Naive thymus-derived CD4-positive, alpha-beta T cell (primary cell): ENCODE measurements at places on chromosomes 3 and 15. TPM values are rescaled to one million over a fixed set of nuclear protein-coding genes. Genes with fewer than 3 reads are reported as not detected.

- no peak overlapping the region for H3K4me3 ChIP-seq
- H3K27me3 ChIP-seq = no peaks in the 10 kb centered on the region
- H3K27ac ChIP-seq = no peak overlapping the region
Measured at GRCh38 chr3:31079689-31080088, 185.2 kb upstream of the GADL1 start.

DNA sequence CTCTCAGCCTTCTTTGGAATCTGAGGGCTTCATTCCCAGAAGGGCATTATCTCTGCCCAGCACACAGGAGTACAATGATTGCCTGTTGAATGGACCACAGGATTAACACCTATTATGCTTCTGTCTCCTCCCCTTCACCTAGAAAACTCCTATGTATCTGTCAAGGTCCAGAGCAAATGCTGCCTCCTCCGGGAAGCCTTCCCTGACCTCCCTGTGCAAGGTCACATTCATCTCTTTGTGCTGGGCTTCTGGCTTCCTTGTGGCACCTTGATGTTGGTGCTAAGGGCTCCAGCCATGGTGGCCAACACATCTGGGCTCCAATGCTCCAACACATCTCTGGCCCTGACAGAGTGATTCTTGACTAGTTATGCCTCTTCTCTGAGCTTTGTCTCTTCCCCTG lies 49.9 kb upstream of the ATP2B2 start:
- H3K36me3 ChIP-seq = no peaks in the 10 kb centered on the region
- no peak overlapping the region for H3K4me3 ChIP-seq
- no peak overlapping the region for H3K27ac ChIP-seq
- peaks cover 17% of the 10 kb centered on the region for H3K4me1 ChIP-seq
- no peaks in the 10 kb centered on the region for H3K27me3 ChIP-seq
- no peak for DNase-seq

- DNase-seq = no peak
- no peaks in the 10 kb centered on the region for H3K4me1 ChIP-seq
- no peaks in the 10 kb centered on the region for H3K27me3 ChIP-seq
Measured at GRCh38 chr3:121855555-121855954, 20.5 kb downstream of the EAF2 start.

- DNase-seq = no peak
- peaks cover 97% of the 10 kb centered on the region for H3K36me3 ChIP-seq
- no peaks in the 10 kb centered on the region for H3K27me3 ChIP-seq
- H3K4me3 ChIP-seq = no peak overlapping the region
Measured at GRCh38 chr3:129268396-129268795, 10.3 kb upstream of the HMCES start.

Gene SH3GL3
- not detected for total RNA-seq

DNA sequence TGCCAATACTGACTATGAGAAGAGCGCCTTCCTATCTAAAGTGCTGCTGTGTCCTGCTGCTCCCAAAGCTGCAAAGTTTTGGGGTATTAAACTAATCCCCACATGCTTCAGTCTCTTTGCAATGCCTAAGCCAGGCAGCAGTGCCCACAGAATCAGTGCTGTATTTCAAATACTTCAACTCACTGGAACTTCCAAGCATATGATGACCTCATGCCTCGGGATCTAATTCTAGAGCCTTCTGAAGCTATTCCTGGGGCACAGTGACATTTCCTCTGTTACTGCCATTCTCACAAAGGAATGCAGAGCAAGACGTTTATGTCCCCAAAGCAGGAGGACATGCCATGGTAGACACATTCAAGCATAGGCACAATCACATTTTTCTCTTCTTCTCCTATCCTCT lies 78.5 kb downstream of the CD200 start:
- no peak overlapping the region for H3K27ac ChIP-seq
- no peak for DNase-seq
- H3K4me3 ChIP-seq = no peak overlapping the region
- H3K4me1 ChIP-seq = no peaks in the 10 kb centered on the region
- no peaks in the 10 kb centered on the region for H3K27me3 ChIP-seq

Gene MAP1A
- 13.0 and 13.6 TPM in 2 replicates for total RNA-seq

DNA sequence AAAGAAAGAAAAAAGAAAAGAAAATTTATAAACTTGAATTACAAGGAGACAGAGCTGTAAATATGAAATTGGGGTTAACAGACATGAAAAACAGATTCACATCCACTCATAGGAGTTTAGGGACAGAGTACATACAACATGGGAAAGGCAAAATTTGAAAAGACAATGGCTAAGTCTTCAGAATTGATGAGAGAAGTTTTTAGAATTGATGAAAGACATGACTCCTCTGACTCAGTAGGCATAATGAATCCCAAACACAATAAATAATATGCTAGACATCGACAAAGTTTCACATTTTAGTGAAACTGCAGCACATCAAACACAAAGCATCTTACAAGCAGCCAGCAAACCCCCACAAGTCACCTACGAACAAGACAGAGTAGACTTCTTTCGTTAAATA lies 84.4 kb upstream of the MELTF start:
- no peak for DNase-seq
- no peaks in the 10 kb centered on the region for H3K36me3 ChIP-seq
- H3K27me3 ChIP-seq = no peaks in the 10 kb centered on the region
- no peak overlapping the region for H3K4me3 ChIP-seq

DNA sequence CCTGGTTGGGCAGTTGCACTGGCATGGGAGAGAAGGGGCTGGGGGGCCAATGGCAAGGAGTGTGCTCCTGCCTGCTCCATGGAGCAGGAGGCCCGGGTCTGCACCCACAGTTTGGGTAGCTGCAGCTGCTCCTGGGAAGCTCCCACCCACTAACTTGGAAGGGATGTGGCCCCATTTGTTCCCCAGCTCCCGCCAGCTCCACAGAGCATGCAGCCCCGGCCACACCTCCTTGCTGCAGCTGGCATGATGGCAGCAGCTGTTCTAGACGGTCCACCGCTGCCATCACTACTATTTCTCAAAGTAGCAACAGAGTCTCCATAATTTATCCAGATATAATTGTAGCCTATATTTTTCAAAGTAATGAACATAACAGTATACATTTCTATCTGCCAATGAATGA lies 65.8 kb downstream of the PIK3CB start:
- no peak overlapping the region for H3K27ac ChIP-seq
- no peaks in the 10 kb centered on the region for H3K27me3 ChIP-seq
- no peak for DNase-seq
- peaks cover 20% of the 10 kb centered on the region for H3K36me3 ChIP-seq
- no peak overlapping the region for H3K4me3 ChIP-seq

GRCh38 chr3:71260782-71261181 lies 322.7 kb downstream of the FOXP1 start:
- H3K4me1 ChIP-seq = peaks cover 40% of the 10 kb centered on the region
- no peak overlapping the region for H3K4me3 ChIP-seq
- no peaks in the 10 kb centered on the region for H3K27me3 ChIP-seq
- H3K27ac ChIP-seq = no peak overlapping the region
- DNase-seq = no peak

GRCh38 chr15:71746719-71747118 lies 63.6 kb upstream of the NR2E3 start:
- no peak for DNase-seq
- no peak overlapping the region for H3K27ac ChIP-seq
- no peaks in the 10 kb centered on the region for H3K36me3 ChIP-seq
- no peaks in the 10 kb centered on the region for H3K27me3 ChIP-seq
- no peak overlapping the region for H3K4me3 ChIP-seq

DNA sequence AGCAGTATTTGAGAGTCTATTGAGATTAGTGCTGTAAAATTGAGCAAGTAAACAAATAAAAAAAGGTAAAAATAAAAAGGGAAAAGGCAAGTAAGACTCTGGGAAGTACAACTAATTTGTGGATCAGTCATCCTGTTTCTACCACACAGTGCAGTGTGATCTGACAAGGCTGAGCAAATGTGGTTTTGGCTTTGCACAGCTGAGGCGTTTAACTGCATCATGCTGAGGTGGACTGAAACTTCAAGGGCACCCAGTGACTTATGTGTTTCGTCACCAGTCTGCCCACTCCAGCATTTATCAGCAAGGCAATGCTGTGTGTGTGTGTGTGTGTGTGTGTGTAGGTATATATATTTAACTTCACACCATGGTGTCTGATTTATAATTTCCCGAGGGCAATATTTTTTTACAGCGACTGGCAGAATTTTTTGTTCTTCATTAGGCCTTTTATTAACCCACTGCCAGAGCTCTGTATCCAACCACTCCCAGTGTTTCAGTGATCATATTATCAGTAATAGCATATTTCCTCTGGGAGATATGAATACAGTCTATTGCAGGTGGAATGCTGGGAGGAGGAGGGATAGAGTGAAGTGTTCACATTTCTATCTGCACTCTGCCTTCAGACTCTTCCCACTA lies 131.5 kb upstream of the SATB1 start:
- H3K27ac ChIP-seq = no peak overlapping the region
- no peak overlapping the region for H3K4me3 ChIP-seq
- peak; percentile 40 for DNase-seq
- H3K4me1 ChIP-seq = peaks cover 19% of the 10 kb centered on the region
- no peaks in the 10 kb centered on the region for H3K36me3 ChIP-seq

DNA sequence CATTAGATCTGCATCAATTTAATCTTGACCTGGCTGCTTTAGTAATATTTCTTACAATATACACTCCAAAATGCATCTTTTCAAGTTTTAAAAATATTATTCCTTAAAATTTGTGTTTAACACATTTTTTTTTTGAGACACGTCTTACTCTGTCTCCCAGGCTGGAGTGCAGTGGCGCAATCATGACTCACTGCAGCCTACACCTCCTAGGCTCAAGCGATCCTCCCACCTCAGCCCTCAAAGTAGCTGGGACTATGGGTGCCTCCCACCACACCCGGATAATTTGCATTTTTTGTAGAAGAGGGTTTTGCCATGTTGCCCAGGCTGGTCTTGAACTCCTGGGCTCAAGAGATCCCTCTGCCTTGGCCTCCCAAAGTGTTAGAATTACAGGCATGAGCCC lies 73.6 kb downstream of the ETV5 start:
- H3K27me3 ChIP-seq = no peaks in the 10 kb centered on the region
- no peak for DNase-seq
- H3K27ac ChIP-seq = no peak overlapping the region
- H3K36me3 ChIP-seq = no peaks in the 10 kb centered on the region
- H3K4me1 ChIP-seq = no peaks in the 10 kb centered on the region
- H3K4me3 ChIP-seq = no peak overlapping the region

GRCh38 chr3:155995525-155996370 lies 124.6 kb upstream of the KCNAB1 start:
- H3K27me3 ChIP-seq = no peaks in the 10 kb centered on the region
- H3K4me1 ChIP-seq = no peaks in the 10 kb centered on the region
- no peak for DNase-seq
- H3K36me3 ChIP-seq = no peaks in the 10 kb centered on the region
- no peak overlapping the region for H3K4me3 ChIP-seq

Gene SERF2
- 553 TPM for total RNA-seq

DNA sequence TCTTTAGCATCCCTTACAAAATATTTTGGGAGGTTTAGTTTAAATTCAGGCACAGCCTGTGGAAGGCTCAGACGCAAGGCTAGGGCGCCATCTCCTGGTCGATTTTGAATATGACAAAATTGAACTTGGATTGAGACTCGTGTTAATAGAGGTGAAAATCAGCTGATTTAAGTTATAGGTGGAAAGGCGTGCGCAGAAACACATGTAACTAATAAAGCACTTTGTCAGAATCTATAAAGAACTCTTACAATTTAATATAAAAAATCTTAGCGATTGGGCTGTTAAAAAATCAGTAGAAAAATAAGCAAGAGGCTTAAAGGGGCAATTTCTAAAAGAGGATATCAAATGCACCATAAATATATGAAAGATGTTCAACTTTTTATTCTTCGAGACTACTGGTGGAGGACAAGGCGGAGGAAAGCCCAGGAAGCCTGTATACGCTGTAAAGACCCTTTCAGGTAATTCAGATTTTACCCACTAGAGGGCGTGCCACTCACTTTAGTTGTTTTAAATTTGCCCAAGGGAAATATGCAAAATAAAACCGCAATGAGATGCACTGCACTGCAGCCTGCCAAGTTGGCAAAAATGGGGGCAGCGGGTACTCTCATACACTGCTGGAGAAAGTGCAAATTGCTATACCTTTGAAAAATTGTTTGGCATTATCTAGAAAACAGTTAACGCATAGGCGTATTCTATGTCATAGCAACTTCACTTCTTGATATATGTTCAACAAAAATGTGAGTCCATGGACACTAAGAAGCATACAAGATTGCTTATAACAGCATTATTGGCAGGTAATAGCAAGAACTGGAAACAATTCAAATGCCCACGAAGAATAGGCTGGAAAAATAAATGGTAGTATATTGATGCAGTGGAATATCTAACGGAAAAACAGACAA lies 64.7 kb downstream of the SLC30A4 start:
- H3K4me1 ChIP-seq = peaks cover 16% of the 10 kb centered on the region
- peak overlapping the region; percentile 58 for H3K4me3 ChIP-seq
- DNase-seq = peak; percentile 81
- peak overlapping the region; percentile 68 for H3K27ac ChIP-seq

DNA sequence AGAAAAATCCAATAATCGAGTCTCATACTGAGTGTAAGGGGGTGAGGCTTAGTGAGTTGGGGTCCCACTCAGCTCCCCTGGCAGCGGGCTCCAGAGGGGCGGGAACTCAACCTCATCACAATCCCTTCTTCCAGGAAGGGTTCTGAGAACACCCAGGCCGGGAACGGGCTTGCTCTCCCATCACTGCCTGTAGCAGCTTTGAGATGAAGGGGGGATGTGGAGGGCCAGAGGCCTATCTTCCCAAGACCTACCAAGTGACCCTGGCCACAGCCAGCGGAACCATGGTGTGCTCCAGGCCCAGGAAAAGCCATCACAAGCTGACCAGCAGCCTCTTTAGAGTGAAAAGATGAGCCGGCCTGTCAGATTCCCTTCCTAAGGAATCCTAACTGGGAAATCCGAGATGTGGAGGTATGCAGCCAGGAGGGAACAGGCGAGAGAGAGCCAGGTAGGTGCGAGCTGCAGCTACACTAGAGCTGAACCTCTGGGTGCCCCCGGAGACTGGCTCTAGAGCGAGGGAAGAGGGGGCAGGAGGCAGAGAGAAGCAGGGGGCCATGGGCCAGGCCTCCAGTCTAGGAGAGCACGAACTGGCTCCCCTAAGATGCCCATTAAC lies 18.5 kb downstream of the GRAMD2A start:
- no peaks in the 10 kb centered on the region for H3K36me3 ChIP-seq
- H3K27ac ChIP-seq = no peak overlapping the region
- no peak overlapping the region for H3K4me3 ChIP-seq
- no peaks in the 10 kb centered on the region for H3K27me3 ChIP-seq
- H3K4me1 ChIP-seq = no peaks in the 10 kb centered on the region
- no peak for DNase-seq

Gene C3orf62
- total RNA-seq = 10.1 TPM

Gene TRIP4
- total RNA-seq = 26.4 TPM

DNA sequence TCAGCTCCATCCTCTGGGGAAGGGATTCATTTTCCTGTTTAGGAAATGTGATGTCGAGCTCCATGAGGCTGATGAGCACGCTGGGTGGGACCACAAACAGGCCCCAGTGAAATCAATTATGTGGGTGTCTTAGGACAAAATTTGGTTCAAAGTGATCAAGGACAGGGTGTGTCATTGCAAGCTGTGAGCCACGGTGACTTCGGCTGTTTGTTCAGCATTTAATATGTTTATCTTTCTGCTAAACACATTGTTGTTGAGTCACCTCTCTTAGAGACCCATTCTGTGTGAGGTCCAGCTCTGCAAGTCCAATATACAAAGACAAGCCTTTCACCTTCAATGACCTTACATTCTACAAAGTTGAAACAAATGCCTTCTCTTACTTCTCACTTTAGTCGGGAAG lies 41.3 kb downstream of the SSR3 start:
- no peaks in the 10 kb centered on the region for H3K27me3 ChIP-seq
- DNase-seq = no peak
- no peak overlapping the region for H3K27ac ChIP-seq
- no peak overlapping the region for H3K4me3 ChIP-seq
- no peaks in the 10 kb centered on the region for H3K4me1 ChIP-seq

Gene GUCA1C
- total RNA-seq = not detected

GRCh38 chr3:143135150-143135549 lies 15.6 kb downstream of the CHST2 start:
- H3K4me1 ChIP-seq = no peaks in the 10 kb centered on the region
- DNase-seq = no peak
- H3K27me3 ChIP-seq = no peaks in the 10 kb centered on the region
- H3K27ac ChIP-seq = no peak overlapping the region
- H3K4me3 ChIP-seq = no peak overlapping the region
- H3K36me3 ChIP-seq = no peaks in the 10 kb centered on the region
